ENCODE measurements at places on chromosomes 4 and X.

- no peaks in the 10 kb centered on the region for H3K27me3 ChIP-seq
- H3K27ac ChIP-seq, result no peak overlapping the region
- no peak overlapping the region for H3K4me3 ChIP-seq
- no peaks in the 10 kb centered on the region for H3K4me1 ChIP-seq
Measured at GRCh38 chr4:17066972-17067371, 168.5 kb upstream of the LDB2 start.

DNA sequence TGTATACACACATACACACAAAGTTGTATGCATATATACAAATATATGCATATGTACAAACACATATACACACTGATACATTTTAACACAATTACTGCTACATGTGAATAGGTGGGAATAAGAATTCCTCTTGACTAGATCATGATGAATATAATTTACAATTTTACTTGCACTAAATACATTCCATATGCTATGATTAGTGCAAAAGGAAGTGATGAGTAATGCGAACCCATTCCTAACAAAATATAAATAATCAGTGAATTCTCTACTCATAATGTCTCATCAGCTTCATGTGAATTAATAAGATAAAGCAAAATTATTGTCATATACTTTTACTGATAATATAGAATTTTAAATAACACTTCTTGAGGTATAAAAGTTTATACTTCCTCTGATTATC is 1077.3 kb upstream of the PCDH10 start:
- H3K27ac ChIP-seq, result no peak overlapping the region
- no peak for DNase-seq
- no peaks in the 10 kb centered on the region for H3K4me1 ChIP-seq
- no peak overlapping the region for H3K4me3 ChIP-seq
- H3K36me3 ChIP-seq, result no peaks in the 10 kb centered on the region
- H3K27me3 ChIP-seq, result no peaks in the 10 kb centered on the region

- H3K27me3 ChIP-seq, result no peaks in the 10 kb centered on the region
- no peak for DNase-seq
- no peaks in the 10 kb centered on the region for H3K4me1 ChIP-seq
- H3K36me3 ChIP-seq, result no peaks in the 10 kb centered on the region
Measured at GRCh38 chr4:99437723-99438404, 2.7 kb upstream of the ADH7 start.

- no peak overlapping the region for H3K27ac ChIP-seq
- no peaks in the 10 kb centered on the region for H3K4me1 ChIP-seq
- DNase-seq, result no peak
- no peaks in the 10 kb centered on the region for H3K36me3 ChIP-seq
- no peak overlapping the region for H3K4me3 ChIP-seq
- H3K27me3 ChIP-seq, result no peaks in the 10 kb centered on the region
Measured at GRCh38 chrX:68511255-68511654, 12.4 kb downstream of the YIPF6 start.

DNA sequence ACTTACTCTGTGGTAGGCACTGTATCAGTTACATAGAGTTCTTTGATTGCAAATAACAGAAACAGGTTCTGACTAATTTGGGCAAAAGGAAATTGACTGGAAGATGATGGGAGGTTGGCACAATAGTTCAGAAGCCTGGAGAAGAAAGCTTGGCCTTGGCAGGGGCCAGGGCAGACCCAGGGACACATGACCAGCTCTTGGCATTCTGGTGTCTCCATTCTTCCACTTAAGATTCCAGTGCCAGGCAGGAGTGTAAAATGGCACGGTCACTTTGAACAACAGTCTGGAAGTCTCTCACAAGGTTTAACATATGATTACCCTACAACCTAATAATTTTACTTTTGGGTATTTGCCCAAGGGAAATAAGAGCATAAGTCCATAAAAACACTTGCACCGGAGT is 175.9 kb downstream of the BCOR start:
- no peak overlapping the region for H3K4me3 ChIP-seq
- no peaks in the 10 kb centered on the region for H3K4me1 ChIP-seq
- no peak for DNase-seq
- no peaks in the 10 kb centered on the region for H3K36me3 ChIP-seq

GRCh38 chr4:123526511-123526910 is 129.9 kb downstream of the SPRY1 start:
- H3K36me3 ChIP-seq, result no peaks in the 10 kb centered on the region
- peaks cover 3% of the 10 kb centered on the region for H3K4me1 ChIP-seq
- no peak for DNase-seq
- no peaks in the 10 kb centered on the region for H3K27me3 ChIP-seq

DNA sequence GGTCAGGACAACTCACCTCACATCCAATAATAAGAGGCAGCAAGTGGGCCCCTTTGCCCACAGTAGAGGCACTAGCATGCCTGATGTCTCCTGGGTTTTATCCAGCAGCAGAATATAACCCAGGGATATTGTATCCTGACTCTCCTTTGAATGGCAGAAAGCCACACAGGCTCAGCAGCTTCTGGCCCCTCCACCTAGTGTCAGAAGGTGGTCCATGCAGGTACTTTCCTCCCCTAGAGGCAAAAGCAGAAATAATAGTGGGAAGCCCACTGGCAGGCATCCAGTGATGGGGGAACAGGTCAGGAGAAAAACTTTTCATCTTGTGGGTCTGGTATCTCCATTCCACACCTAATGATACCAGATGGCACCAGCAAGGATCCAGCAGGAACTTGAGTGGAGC is 75.5 kb upstream of the IRS4 start:
- no peak overlapping the region for H3K27ac ChIP-seq
- no peak for DNase-seq
- no peaks in the 10 kb centered on the region for H3K4me1 ChIP-seq
- H3K36me3 ChIP-seq, result no peaks in the 10 kb centered on the region
- H3K4me3 ChIP-seq, result no peak overlapping the region

GRCh38 chr4:109798866-109799265 is 2.9 kb downstream of the CFI start:
- H3K27me3 ChIP-seq, result peaks cover 8% of the 10 kb centered on the region
- no peaks in the 10 kb centered on the region for H3K36me3 ChIP-seq
- no peak for DNase-seq
- H3K4me3 ChIP-seq, result no peak overlapping the region
- H3K4me1 ChIP-seq, result no peaks in the 10 kb centered on the region

DNA sequence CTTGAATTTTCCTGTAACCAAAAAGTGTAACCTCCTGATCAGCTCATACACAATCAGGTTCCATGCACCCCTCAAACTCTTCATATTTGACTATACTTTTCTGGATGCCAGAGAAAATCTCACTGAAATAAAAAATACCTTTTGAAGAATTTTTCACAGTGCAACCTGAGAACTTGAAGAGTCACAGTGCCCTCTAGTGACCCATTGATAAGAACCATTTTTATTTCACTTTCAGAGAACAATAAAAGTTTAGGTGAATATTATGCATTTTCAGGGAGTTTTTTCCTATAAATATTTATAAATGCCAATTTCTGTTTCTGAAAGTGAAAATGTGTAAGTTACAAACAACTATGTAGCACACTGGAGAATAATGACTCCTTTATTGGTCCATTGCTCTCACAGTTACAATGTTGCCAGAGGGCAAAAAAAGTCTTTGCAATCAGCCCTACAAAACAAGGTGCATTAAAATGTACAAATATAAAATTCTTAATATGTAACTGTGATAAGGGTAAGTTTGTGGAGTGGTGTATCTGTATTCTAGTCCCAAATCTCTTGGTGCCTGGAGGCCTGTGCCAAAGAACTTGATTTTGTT is 153.6 kb upstream of the INTU start:
- H3K4me1 ChIP-seq, result peaks cover 2% of the 10 kb centered on the region
- peak; percentile 21 for DNase-seq
- H3K4me3 ChIP-seq, result no peak overlapping the region
- no peaks in the 10 kb centered on the region for H3K36me3 ChIP-seq
- H3K27ac ChIP-seq, result no peak overlapping the region

Data from neuronal stem cell (in vitro differentiated cells).